ENCODE measurements at places on chromosomes 11 and 22. TPM values are rescaled to one million over a fixed set of nuclear protein-coding genes. Genes with fewer than 3 reads are reported as not detected.

XNDC1N gene
- total RNA-seq, result 4.9 TPM

CYP2R1 gene
- 38.7 TPM for total RNA-seq

CNTN5 gene
- 17.9 TPM for total RNA-seq

IGLL5 gene
- total RNA-seq, result not detected

HDHD5 gene
- 33.0 TPM for total RNA-seq
